CD4-positive, alpha-beta T cell treated with Interleukin-21 for 1 hour (primary cell): ENCODE measurements at places on chromosomes 4 and X.

GRCh38 chr4:40710484-40711254, 39.1 kb upstream of the NSUN7 start:
- no peak for DNase-seq

DNA sequence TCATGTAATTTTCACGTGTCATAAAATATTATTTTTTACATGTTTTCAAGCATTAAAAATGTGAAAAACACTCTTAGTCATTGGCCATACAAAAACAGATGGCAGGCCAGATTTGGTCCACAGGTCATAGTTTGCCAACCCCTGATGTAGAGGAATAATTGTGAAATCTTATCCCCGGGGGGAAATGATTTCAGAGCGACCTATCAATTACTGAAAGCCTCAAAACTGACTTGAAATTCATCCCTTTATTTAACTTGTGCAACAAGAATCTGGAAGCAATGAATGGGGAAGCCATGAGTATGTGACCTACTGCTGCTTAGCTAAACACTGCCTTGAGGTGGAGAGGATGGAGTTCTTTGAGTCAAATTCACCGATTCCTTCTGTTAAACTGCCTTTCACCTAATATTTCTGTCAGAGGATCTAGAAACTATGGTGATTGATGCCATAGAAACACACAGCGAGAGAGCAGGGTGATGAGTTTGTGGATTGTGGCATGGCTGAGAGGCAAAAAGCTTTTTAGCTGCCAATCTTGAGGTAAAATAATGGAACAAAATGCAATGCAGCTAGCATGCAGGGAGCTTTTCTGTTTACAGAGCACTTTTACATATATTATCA, 30.3 kb upstream of the BRS3 start:
- DNase-seq, result no peak

DNA sequence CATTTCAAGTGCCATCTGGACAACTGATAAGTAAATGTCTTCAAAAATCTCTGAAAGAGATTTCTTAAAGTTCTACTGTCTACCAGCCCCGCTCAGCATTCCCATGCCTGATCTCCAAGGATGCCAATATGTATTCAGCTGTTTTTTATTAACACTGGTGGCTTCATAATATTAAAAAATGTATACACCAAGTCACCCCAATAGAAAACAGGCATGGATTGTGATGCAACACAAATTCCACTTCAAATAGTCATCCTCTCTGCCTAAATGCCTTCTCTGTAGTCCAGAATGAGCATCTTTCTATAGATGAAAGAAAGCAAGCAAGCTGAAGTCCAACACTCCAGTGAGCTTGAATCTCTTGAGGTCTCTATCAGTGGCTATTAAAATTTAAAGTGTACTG, 152.2 kb upstream of the PPARGC1A start:
- DNase-seq, result no peak

DNA sequence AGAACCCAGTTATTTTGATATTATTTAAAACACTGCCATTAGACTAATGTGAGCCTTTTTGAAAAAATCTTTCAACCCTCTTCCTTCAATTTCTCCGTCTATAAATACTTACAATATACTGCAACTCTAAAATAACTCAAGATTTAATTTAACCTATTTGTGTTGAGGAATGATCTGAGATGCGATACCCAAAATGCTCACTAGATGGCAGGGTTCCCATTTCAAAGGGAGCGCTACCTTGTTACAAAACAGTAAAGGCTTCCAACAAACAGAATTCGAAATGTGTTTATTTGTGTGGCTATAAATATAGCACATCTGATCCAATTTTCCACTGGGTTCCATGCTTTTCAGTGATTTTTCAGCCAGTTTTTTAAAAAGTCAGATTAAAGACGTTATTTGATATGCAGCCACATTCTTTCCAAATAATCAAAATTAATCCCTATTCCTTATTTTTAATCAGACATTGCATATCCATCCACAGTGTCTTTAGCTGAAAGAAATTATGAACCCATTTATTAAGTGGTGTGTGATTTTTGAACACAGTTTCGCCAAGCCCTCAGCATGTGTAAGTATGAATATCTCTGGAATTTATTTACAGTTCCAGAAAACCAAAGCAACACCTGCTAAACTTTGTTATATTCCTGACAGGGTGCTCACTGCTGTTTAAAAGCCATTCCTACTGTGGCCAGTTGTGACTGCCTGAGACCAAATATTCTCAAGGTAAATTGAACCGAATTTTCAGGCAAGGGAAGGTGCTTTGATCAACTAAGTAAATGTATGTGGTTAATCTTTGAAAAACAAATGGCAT, 668.0 kb upstream of the LCORL start:
- peak; percentile 37 for DNase-seq

DNA sequence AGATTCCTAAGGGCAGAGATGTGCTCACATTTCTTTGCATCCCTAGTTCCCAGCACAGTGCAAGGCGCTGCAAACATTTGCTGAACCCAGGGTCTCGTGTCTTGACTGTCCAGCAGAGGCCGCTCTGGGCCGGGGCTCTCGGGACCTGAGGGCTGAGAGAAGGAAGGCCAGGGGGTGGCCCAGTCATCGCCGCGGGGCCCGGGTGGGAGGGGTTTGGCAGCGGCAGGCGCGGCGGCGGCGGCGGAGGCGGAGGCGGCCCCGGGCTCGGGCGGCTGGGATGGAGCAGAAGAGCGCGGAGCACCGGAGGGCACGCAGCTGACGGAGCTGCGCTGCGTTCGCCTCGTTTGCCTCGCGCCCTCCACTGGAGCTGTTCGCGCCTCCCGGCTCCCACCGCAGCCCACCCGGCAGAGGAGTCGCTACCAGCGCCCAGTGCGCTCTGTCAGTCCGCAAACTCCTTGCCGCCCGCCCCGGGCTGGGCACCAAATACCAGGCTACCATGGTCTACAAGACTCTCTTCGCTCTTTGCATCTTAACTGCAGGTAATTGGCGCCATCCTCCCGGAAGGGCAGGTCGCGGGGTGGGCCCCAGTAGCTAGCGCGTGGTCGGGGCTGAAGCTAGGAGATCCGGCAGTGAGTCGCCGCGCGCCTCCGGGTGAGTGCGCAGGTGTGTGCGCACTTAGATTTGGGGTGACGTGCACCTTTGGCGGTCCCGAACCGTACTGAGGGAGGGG, at the start of gene PARM1:
Gene PARM1 (plus strand): TSS at position 285 of the 730 bp plus-strand sequence. CDS start 212 bp downstream, at position 497.
- DNase-seq, result peak; percentile 16

- DNase-seq, result no peak
Measured at GRCh38 chr4:140719686-140720085, 36.5 kb downstream of the TBC1D9 start.

DNA sequence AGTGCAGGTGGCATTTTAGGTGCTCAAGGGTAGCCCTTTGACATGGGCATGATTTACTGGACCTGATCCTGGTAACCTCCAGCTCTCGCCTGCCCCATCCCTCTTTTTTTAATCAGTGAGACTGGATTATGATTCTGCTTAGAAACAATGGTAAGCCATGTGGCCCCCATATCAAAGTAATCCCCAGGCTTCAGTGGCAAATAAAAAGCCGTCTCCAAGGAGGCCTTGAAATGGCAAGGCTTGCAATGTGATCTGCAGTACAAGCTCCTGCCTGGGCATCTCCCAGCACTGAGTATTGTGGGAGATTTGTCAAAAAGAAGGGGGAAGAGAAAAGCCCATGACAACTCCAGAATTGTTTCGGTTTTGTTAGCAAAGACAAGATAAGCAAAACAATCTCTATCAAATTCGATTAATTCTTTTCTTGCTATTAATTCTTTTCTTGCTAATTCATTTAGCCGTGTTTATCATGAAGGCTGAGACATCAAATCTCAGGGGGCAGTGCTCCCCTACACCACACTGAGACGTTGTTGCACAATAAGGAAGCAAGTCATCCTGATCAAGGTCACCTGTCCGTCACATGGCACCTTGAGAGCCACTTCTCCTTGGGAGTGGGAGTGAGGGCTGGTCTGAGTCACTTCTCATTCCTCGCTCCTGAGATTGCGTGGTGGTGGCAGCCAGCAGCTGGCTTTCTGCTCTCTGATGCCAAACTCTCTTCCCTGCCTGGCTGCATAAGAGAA, 312.7 kb upstream of the GATB start:
- DNase-seq, result no peak

DNA sequence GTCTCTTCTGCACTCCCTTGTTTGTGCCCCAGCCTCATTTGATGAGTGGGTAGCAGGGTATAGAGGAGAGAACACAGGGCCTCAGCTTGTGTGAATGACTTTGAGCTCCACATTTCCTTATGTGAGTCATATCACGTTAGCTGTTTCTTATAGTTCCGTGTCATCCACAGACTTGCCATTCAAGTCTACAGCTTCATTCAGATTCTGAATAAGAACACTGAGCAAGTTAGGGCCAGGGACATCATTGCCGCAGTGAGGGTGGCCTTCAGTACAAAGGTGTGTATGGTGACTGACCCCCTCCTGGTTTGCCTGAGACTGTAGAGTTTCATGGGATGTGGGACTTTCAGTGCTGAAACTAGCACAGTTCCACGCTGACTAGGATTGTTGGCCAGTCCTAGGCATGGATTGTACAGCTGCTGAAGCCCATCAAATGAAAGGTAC, 23.6 kb downstream of the KLF3 start:
- no peak for DNase-seq

DNA sequence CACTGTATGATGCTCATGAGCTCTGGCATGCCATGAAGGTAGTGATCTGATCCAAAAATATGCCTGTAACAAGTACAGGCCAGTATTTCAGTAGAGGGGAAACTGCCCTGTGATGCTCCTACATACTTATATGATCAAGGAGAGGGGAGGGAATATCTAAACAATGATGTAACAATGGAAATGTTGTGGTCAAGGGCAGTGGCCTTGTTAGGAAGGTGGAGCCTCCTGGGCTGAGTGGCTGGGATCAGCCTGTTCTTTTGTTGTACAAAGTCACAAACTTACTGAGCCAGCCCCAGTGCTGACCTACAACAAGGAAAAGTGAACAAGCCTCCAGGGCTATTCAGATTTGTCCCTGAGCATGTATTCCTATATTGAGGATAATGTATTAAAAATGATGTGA, 70.3 kb downstream of the ANXA10 start:
- no peak for DNase-seq

DNA sequence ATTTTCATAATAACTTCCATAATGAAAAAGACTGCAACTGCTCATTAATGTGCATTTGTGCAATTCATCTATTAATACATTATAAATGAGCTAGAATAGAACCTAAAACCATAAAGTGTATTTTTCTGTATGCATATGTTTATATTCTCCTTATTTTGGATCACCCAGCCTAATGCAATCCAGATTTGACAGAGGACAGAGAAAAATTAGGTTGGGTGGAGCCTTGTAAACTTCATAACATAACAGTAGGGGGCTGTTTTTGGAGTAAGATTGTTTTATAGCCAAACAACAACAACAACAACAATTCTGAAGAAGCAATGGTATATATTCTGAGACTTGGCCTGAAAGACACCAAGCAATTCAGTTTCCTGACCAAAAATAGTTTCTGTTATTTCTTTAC, 615.3 kb upstream of the SLIT2 start:
- DNase-seq, result no peak

DNA sequence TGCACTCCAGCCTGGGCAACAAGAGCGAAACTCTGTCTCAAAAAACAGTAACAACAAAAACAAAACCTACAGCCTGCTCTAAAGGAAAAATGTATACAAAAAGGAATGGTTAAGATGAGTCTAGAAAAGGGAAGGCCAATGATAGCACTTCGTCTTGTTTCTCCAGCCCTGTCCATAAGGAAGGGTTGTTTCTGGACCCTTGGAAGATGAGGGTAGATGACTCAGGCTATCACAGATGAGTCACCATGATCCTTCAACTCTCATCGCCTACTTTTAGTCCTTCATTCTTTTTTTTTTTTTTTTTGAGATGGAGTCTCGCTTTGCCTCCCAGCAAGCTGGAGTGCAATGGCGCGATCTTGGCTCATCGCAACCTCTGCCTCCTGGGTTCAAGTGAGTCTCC, 8.8 kb downstream of the PLA2G12A start:
- no peak for DNase-seq

DNA sequence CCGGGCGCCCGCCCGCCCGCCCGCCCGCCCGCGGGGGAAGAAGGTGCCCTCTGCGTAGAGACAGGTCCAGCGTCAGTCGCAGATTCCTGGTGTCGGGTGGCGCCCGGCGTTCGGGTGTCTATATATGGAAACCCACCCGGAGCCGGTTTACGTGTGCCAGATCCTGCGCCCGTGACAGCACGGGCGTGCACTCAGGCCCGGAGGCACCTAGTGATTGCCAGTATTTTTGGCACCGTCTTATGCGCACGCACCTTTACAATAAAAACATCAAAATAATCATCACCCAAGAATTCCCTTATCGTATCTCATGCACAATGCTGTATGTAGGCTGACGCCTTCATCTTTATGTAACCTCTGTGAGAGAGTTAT, 519 bp downstream of the SLC25A4 start:
- DNase-seq, result peak; percentile 26

DNA sequence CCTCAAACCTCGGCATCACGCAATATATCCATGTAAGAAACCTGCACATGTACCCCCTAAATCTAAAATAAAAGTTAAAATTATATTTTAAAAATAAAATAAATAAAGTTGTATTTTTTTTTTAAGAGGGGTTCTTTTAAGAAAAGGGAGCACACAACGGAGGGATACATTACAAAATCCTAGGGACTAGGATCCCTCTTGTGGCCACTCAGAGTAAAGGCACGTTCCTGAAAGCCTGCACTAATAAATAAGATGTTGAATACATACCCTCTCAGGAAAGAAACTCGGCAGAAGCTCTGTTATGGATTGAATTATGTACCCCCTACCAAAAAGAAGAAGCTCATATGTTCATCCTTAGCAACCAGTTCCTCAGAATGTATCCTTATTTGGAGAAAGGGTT, 50.9 kb upstream of the PRDX4 start:
- no peak for DNase-seq

DNA sequence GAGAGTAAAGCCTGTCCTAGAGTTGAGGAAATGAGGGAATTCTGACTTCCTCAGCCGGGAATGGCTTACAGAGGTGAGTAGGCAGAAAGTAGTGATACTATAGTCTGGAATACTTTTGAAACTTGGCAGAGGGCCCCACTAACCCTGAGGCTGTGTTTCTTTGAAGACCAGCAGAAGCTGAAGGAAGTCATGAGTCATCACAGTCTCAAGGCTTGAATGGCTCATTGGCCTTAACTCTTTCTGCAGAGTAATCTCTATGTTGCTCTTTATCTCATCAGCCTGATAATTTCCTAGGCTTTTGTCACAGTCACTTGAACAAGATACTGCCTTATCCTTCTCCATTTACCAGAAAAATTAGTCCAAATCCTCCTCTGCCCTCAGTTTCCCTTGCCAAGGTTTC, 80.8 kb downstream of the ANKRD50 start:
- no peak for DNase-seq

DNA sequence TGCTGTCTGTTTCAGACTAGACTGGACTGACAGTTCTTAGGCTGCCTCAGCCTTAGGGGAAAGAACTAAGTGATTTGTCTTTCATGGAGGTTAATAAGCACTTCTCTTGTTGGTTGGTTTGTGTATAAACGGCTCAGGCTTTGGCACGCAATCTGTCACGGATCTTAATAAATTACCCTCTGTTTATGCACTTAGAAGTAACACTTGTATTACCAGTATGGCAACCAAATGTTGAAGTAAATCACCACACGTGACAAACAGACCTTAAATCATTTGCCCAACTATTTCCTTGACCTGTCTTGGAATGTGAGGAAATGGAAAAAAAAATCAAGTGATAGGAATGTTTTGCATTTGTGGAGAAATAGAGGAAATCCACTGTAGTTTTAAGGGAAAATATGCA, 69.9 kb downstream of the TEX13A start:
- DNase-seq, result no peak

- DNase-seq, result no peak
Measured at GRCh38 chrX:73647212-73647611, 84.2 kb downstream of the CHIC1 start.

GRCh38 chr4:59598330-59598618, 1601.9 kb upstream of the ADGRL3 start:
- DNase-seq, result no peak

GRCh38 chr4:83552083-83552482, 16.2 kb downstream of the GPAT3 start:
- DNase-seq, result no peak
